ENCODE measurements at places on chromosomes 5 and 9.

DNA sequence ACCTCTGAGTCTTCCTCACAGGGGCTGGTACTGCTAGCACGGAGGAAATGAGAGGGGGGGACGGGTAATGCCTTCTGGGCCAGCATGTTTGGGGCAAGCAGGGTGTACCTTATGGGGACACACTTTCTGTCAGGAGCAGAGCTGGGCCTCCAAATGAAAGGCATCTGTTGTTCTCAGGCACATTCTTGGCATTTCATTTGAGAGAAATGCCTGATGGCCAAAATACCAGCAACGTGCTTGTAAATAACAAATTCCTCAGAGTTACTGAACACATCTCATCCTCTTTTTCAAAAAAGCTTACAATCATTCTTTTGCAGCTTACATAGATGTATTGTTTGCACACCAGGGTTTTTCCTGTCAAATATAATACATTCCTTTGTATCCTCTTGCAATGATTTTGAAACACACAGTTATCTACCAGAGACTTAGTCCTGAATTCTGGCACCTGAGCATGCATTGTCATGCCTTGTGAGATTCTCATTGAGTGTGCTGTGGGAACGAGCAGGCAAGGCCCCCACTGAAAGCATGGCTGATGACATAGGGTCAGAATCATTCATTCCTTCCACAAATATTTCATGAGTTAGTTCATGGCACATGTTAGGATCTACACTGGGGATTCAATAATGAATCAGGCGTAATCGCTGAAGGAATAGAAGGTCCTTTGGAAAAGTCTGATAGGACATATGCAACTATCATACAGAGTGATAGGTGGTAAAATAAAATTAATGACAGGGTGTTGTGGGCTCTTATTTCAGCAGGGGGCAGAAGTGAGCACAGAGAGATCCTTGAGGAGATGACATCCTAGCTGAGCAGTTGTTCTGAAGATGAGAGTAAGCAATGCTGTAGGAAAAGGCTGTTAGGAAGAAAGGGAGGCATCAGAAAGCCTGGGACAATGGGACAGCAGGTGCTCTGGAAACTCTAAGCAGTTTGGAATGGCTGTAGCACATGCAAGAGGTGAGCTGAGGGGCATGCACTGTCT lies 260.9 kb upstream of the TUT7 start:
- no peak for DNase-seq

DNA sequence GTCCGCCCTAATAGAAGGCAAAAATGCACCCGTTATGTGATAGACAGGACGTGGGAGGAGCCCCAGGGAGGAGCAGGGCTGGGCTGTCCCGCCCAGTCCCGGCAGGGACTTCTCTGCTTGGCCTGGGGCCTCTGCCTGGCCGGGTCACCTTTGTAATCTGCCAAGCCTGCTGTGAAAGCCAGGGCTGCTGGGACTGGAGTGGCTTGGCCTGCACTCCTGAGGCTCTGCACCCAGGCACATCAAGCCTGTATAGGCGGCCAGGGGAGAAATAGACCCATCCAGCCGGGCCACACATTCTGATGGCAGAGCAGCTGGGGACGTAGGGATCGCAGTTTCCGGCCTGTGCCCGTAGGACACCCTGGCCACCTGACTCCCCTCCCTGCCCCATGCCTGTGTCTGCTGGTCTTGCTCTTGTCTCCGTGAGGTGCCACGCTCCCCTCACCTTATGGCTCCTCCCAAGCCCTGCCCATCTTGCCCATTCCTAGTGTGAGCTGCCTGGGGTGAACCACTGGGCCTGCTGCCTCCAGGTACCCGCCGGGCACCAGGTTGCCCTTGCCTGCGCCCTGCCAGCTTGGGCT lies 28.1 kb downstream of the DYNC2I2 start:
- DNase-seq: no peak

DNA sequence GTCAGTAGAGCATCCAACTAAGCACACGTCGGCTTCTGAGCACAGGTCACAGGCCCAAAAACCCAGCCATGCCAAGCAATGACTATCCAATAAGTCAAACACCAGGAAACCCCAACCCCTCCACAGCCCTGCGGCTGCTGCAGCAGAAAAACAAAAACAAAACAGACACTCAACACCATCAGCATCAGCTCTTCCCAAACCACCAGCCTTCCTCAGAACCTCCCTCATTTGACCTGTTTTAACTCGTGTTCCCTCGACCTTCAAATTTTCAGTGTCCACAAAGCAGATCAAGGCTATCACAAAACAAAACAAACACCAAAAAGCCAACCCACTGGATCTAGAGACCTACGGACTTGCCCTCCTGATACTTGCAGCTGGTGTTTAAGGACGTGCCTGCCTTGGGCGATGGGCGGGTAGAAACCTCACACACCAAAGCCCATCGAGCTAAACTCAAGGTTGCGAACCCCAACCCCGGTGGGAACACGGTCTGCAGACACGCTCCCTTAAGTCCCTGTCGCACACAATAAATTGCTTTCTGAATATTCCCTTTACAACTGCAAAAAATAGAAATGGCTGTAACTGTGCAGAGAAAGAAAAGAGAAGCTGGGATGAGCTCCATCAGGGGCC lies 247.1 kb upstream of the ANKRD55 start:
- no peak for DNase-seq

DNA sequence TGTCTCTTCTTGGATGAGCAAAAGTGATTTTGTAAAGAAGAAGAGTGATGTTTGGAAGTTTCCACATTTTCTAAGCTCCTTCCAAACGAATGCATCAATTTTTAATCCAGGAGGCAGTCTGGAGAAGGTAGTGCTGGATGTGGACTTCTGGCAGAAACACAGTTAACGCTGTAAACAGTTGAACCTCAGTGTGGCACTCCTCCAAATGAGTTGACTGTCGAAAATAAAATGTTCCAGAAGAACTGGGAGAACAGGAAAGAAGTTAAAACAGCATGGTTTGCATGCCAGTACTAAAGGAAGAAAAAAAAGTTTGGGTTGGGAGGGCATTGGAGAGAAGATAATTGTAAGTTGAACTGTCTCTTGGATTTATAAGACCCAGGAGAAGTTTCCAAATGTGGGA lies 6.5 kb downstream of the ZNF462 start:
- no peak for DNase-seq

GRCh38 chr9:114282507-114282906 lies 40.4 kb upstream of the ORM1 start:
- DNase-seq: no peak

- no peak for DNase-seq
These were observed 41.3 kb upstream of the PAM start for GRCh38 chr5:102713682-102714231.

DNA sequence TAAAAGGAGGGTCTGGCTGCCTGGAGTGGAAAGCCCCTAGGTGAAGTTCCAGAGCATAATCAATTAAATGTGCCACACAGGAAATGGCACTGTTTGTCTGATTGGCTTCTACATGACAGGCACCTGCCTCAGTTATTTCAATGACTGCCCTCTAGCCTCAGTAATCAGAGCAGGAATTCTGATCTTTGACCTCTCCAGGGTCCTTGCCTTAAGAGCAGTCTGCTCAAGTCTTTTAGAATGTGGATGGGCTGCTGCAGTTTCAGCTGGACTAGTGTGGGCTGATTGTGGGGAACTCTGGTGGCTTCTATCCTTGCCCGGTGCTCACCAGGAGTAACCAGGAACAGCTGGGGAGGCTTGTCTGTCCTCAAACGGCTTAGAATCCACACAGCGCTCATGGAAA lies 98.9 kb downstream of the LIX1 start:
- no peak for DNase-seq

Data from stimulated activated CD4-positive, alpha-beta T cell treated with anti-CD3 and anti-CD28 coated beads, Interleukin-1b, Interleukin-23, amount 100 ng/mL, for 1 hour (primary cell).